ENCODE measurements at places on chromosomes 2 and 18. TPM values are rescaled to one million over a fixed set of nuclear protein-coding genes. Genes with fewer than 3 reads are reported as not detected.

The DDX18 gene
- total RNA-seq: 75.7 TPM

The FAP gene
- not detected for total RNA-seq

The ATP6V1B1 gene
- not detected for total RNA-seq

DNA sequence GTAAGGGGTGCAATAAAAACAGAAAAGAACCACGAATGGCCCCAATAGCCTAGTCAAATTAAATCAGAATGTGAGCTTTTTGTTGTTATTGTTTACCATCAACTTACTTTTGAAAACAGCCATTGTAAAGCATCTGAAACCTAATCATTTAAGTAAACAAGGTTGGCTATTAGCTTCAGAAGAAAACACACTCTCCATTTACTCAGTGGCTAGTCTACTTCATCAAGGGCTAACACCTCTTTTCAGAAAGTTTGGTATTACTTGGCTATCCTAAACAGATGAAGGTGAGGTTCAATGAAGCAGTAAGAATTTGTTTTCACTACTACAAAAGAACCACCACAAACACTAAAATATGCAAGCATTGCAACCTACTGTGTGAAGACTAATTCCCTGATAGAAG is 398.0 kb downstream of the CDH2 start:
- no peaks in the 10 kb centered on the region for H3K4me1 ChIP-seq
- no peak for DNase-seq
